ENCODE measurements at places on chromosomes 4 and X.

GRCh38 chr4:102828497-102828808 lies 1.1 kb upstream of the UBE2D3 start:
- DNase-seq = no peak

DNA sequence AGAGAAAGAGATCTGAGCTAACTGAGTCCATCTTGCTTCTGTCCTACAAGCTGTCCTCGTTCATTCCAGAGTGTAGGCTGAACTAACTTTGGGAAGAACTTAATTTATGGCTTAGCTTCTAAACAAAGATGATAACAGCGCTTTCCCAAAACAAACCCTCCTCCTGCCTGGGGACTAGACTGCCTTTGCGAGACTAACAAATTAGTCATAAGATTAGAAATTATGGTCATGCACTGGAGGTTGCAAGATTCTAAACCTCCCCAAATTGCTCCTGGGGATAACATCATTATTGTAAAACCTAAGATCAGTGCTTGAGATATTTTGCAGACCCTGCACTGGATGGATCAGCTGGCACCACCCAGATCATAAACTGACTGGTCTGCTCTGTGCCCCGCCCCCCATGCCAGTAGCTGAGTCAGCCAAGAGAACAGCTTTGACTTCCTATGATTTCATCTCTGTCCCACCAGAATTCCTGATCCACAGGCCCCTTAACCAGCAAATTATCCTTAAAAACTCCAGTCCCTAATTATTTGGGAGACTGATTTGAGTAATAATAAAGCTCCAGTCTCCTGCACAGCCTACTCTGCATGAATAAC lies 883.3 kb downstream of the TRIML1 start:
- DNase-seq = no peak

GRCh38 chr4:99411041-99411440 lies 24.1 kb downstream of the ADH7 start:
- DNase-seq = no peak

- DNase-seq = no peak
These were observed 37.9 kb upstream of the SLC4A4 start for GRCh38 chr4:71300964-71301363.

GRCh38 chrX:70554081-70554480 lies 109.4 kb downstream of the DLG3 start:
- no peak for DNase-seq

- no peak for DNase-seq
These were observed 15.3 kb downstream of the TMEM175 start for GRCh38 chr4:947491-947971.

GRCh38 chr4:188399834-188400233 lies 260.6 kb downstream of the TRIML1 start:
- no peak for DNase-seq

DNA sequence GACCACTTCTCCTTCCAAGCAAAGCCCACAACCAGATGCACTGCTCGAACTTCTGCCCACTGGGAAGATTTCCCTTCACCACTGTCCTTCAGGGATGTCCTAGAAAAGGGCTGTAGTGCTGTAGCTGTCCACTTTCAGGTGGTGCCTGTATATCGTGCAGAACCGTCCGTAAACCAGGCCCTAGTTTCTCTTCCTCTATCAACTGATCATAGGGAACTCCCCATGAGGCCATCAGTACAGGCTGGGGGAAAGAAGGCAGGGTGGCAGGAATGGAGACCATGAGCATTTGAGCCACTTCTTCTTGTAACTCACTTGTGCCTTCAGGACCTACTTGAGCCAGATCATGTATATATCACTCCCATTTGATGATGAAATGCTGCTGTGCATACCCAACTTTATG lies 57.3 kb upstream of the FAM9B start:
- no peak for DNase-seq

- DNase-seq = no peak
These were observed at the start of gene SULT1E1 for GRCh38 chr4:69860052-69860451. TSS of gene SULT1E1 (minus strand) at chr4:69860145. CDS start at chr4:69857644, 2,501 bp downstream.

DNA sequence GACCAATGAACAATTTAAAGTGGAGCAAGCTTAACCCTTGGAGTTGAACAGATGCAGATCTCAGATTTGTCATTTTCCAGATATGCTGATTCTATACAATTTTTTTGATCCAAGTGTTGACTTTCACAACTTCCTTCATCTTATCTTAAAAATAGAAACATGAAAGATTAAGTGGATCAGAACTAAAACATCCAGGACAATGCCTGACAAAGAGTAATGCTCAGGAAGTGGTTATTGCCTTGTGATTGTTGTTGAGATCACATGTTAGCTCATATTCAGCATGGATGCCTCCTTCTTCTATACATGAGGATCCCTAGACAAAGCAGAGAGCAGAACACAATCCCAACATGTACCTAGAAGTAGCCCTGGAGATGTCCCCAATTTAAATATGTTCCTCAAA lies 160.9 kb downstream of the PPARGC1A start:
- DNase-seq = no peak

GRCh38 chrX:119008110-119008744 lies 33.8 kb downstream of the LONRF3 start:
- peak; percentile 28 for DNase-seq

DNA sequence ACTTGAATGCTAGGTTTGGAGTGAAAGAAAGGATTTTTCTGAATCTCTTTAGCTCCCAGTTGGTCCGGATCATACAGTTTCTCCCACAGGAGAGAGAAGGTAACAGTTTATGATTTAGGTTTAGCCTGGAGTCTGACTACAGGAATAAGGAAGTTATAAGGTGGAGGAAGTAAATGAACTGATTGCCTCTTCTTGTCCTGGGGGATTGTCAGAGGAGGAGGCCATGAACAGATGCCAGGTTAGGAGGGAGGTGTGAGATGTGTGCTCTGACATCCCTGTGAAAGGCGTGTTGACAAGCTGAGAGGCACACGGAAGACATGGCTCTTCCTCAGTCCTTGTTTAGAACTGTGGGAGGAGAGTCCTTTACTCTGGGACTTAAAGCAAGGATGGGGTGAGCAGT lies 64.4 kb downstream of the CHRNA9 start:
- no peak for DNase-seq

DNA sequence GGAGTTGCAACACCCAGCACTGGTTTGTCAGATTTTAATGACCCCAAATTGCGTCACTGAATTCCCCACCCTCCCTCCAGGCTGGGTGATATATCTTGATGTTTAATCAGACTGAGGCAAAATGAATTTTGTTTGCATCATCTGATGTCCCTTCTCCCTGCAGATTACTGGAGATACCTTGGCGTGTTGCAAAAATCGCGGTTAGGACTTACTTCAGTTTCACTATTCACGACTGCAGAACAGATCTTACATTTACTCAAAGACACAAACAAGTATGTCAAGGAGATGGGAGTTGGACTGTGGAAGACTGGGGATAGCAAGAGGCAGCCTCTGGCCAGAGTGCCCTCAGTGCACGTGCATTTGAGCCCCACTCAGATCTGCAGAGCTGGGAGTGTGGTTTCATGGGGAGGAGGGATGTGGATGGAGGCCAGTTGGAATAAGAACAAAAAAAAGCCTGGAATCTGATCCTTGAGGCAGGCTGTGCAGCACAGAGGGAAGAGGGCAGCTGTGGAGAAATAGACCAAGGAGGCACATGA lies 92.2 kb upstream of the MTM1 start:
- DNase-seq = no peak

DNA sequence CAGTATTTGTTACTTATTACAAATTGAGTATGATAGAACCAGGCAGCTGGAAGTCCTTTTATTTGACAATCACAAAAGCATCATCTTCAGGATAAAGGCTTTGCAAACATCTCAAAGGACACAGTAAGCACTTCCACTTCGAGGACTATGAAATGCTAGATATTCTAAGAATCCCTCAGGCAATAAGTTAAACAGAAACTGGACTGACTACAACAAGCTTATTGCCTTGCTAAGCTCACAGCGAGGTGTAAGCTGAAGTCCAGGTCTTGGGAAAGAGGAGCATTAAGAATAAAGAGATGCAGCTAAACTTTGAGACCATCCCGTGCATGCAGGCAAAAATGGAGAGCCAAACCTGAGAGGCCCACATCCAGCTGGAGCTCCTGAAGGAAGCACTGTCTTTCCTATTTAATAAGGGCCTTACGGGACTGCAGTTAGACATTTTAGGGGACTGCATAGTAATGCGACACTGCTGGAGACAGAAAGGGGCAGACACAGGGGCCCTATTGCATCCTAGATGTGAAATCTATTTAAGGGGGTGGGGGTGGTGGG lies 38.7 kb downstream of the DCHS2 start:
- DNase-seq = no peak

- DNase-seq = no peak
These were observed 1.4 kb upstream of the LGI2 start for GRCh38 chr4:25032126-25032525.

DNA sequence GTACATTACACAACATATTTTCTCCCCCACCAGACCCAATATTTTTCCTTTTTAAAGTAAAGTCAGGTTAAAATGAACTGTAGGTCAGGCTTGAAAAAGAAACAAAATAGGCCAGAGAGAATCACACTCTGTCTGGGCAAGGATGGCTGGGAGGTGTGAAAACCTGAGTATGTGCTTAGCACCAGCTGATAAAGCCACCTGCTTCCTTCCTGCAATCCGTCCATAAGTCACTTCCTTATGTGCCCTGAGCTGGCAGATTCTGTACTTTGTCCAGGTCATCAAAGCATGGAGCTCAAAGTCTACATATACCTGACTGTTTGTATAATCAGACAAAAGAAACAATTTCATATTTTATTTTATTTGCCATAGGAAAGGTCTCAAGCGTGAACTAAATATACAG lies 37.7 kb downstream of the ANTXR2 start:
- no peak for DNase-seq

GRCh38 chr4:156303708-156304107 lies 350.0 kb upstream of the CTSO start:
- no peak for DNase-seq

- no peak for DNase-seq
These were observed 20.0 kb downstream of the FGF5 start for GRCh38 chr4:80286451-80286850.

- DNase-seq = no peak
These were observed 20.8 kb upstream of the FAM13A start for GRCh38 chr4:89077761-89078160.

DNA sequence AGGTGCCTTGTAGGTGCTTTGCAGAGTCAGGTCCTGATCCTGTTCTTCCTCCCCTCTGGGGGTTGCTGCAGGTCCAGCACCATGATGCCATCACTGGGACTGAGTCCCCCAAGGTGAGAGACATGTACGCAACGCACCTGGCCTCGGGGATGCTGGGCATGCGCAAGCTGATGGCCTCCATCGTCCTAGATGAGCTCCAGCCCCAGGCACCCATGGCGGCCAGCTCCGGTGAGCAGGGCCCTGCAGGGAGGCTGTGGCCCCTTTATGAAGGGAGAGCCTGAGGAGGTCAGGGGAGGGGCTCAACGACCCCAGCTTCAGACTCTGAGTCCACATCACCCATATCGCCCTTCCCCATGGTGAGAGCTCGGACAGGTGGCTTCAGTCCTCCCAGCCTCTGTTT lies 23.1 kb downstream of the MAN2B2 start:
- DNase-seq = no peak

DNA sequence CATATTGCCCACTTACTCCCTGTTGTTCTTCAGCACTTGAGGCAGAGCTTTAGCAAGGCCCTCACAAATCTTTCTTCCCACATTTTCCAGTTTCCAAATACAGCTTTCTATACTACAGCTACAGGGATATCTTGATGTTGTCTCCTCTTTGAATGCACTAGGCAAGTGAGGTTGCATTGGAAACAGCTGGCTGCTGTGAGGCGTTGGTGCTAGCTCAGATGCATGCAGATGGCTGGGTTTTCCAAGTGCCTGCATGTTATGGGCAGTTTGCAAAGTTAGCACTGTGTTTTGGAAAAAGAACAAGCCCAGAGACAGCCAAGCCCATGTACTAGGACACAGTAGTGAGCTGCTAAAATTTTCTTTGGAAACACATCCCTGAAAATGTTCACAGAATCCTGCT lies 315.1 kb upstream of the RASGEF1B start:
- DNase-seq = no peak

DNA sequence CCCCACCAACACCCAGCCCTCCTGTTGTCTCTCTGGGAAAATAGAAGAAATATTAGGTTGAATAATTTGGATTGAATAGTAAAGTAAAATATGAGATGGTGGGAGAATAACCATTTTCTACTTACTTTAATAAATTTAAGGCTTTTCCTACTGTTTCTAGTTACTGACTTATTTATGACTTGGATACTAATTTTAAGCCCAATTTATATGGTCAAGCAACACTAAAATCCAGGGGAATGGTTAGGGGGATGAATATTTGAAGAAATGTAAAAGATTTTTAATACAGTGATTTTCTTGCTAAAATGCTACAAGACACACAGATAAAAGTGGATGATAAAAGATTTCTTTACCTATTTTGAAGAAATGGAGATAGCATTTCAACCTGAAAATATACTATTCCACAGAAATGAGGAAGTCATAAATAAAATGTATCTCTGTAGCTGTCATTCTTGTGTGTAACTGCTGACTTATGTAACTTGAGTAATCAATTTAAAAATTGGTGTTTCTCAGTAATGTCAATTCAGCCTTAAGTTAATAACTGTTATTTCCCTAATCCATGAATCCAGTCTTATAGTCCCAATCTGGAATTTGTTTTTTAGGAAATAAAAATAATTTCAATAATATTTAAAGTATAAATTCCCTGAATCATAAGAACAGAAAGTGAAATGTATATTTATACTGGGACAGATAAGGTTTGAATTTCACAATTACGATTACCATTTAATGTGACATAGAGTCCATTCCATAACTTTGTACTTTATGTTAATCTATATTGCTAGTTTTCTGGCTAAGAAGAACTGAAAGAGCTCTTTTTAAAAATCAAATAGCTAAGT lies 24.3 kb upstream of the IL2 start:
- DNase-seq = no peak

- DNase-seq = no peak
These were observed 1.0 kb downstream of the LAMP2 start for GRCh38 chrX:120468071-120468470.

DNA sequence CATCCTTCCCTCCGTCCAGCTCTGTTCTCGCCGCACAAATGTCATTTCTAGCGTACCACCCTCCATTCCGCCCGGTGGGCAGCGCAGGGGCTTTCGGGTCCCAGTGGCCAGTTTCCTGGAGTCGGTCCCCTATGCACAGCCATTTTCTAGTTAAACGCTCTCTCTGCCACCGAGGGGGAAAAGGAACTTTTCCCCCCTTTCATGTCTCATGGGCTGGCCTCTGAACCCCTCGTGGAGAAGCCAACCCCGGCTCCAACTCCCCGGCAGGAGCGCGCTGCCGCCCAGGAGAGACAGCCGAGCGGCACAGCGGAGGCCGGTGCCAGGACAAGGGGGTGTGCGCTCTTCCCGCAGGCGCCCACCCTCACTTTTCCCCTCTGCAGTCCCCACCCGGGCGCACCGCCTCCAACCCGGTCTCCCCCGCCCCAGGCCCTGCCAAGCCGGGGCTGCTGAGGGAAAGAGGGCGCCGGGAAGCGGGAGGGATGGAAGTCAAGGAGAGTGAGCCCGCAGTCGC lies 662 bp downstream of the APBB2 start:
- peak; percentile 17 for DNase-seq

- no peak for DNase-seq
These were observed 95.8 kb downstream of the FAM53A start for GRCh38 chr4:1588306-1588705.

GRCh38 chrX:40832723-40833122 lies 97.4 kb upstream of the MED14 start:
- DNase-seq = no peak
